WERI-Rb-1 (cell line): ENCODE measurements at places on chromosomes 1 and 21.

- no peak for DNase-seq
These were observed 3.2 kb upstream of the DENND1B start for GRCh38 chr1:197778366-197778945.

GRCh38 chr21:36087362-36088138 lies 17.7 kb downstream of the CBR1 start:
- DNase-seq = peak; percentile 31

DNA sequence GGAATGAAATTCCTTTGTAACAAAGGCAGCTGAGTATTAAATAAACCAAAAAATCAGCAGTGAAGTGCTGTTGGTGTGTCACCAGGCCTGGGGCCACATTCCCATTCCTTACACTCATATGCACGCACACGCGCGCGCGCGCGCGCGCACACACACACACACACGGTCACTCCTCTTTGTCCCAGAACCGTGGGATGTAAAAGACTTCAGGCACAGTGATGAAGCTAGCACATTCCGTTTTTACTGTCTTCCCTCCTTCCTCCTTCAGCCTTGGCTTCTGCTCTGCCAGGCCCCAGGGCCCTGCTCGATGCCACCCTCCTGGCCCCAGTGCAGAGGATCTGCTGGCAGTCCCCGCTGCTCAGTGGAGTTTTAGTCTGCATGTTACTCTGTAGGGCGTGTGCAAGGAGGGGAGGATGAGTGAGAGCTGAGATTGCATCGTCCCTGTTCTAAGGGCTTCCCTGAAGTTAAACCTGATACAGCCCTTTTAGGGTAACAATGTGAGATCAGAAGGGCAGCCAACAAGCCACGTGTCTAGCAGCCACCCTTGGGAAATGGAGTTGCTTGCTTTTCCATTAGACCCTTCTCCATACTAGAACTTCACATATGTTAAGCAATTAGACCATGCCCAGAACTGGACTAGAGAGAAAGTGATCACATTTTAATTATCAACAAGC lies 71.7 kb upstream of the WDR26 start:
- no peak for DNase-seq

DNA sequence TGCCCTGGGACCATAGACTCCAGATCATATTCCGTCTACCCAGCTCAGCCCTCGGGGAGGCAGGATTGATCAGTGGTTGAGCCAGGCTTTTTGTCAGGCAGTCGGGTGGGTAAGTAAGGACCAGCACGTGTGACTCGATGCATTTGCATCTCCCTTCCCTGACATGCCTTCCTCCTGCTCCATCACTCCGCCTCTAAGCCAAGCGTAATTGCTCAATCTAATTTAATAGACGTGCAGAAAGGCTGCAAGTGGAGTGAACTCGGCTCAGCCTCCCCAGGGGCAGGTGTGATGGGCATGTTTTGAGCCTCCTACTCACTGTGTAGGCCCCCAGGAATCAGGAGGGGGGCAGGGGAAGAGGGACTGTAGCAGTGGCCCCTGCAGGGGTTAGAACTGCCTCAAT lies 34.6 kb upstream of the GRIK3 start:
- peak; percentile 66 for DNase-seq

GRCh38 chr1:188023206-188023605 lies 1194.5 kb downstream of the PLA2G4A start:
- DNase-seq = no peak

GRCh38 chr1:220307607-220308006 lies 35.4 kb upstream of the RAB3GAP2 start:
- no peak for DNase-seq

DNA sequence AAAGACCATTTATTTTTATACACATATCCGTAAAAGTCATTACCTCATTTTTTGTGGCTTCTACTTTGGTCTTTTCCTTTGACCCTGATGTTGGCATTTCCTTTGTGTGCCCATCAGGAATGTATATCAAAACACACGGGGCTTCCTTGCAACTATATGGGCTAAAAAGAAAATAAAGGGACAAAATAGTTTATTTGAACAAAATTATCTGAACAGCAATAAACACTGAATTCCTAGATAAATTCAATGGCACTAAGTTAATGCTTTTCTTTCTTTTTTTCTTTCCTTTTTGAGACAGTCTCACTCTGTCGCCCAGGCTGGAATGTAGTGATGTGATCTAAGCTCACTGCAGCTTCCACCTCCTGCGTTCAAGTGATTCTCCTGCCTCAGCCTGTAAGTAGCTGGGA lies 45.2 kb downstream of the EPRS1 start:
- no peak for DNase-seq

GRCh38 chr1:232425421-232425820 lies 204.5 kb downstream of the SIPA1L2 start:
- no peak for DNase-seq

GRCh38 chr1:150410582-150411101 lies 46.7 kb downstream of the RPRD2 start:
- DNase-seq = no peak

- DNase-seq = no peak
These were observed 124.8 kb downstream of the TMEM53 start for GRCh38 chr1:44549510-44549909.

- no peak for DNase-seq
These were observed 37.4 kb upstream of the FAM131C start for GRCh38 chr1:16110884-16111283.

GRCh38 chr1:101065575-101065974 lies 40.0 kb upstream of the DPH5 start:
- DNase-seq = no peak

- DNase-seq = no peak
These were observed 45.1 kb upstream of the EPS15 start for GRCh38 chr1:51564124-51564523.

GRCh38 chr1:212597487-212597886 lies 11.1 kb upstream of the ATF3 start:
- no peak for DNase-seq

GRCh38 chr1:152565535-152566215 lies 905 bp downstream of the LCE3E start:
- no peak for DNase-seq

GRCh38 chr1:19484798-19485361 lies 459 bp downstream of the CAPZB start:
- no peak for DNase-seq

GRCh38 chr1:199551967-199552565 lies 475.4 kb upstream of the NR5A2 start:
- peak; percentile 81 for DNase-seq

GRCh38 chr1:12477936-12478611 lies 139.9 kb downstream of the DHRS3 start:
- DNase-seq = no peak

DNA sequence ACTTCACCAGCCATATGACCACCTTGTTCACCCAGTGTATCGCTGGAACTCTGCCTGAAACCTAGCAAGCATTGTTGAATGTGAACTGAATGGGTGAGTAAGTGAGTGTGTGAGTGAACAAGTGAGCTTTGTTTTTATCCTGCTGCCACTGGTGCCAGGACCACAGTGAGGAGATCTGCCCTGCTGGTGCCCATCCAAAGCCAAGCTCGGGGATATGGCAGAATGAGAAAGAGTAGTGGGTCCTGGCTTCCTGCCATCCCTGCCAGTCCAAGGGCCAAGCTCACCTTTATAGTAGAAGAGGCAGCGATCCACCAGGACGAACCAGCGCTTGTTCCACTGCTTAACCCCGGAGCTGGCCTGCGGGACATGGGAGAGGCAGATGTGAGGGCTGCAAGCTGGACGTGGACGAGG lies 53.4 kb upstream of the GOLT1A start:
- DNase-seq = no peak

DNA sequence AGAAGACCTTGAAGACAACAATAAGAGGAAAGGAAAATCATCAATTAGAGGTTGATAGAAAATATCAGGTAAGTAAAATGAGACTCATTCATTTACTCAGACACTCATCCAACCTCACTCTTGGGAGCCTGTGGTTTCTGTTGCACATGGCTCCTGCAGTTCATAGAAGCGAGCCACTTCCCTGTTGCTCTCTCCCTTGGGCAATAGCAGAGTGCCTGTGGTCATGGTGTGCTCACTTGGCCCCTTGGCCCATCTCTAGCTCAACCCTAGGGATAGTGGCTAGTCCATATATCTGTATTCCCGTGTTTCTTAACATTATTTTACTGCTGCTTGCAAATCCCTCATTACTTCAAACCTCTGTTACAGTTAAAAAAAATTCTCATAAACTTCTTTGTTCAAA lies 368.6 kb downstream of the PTPRC start:
- no peak for DNase-seq

DNA sequence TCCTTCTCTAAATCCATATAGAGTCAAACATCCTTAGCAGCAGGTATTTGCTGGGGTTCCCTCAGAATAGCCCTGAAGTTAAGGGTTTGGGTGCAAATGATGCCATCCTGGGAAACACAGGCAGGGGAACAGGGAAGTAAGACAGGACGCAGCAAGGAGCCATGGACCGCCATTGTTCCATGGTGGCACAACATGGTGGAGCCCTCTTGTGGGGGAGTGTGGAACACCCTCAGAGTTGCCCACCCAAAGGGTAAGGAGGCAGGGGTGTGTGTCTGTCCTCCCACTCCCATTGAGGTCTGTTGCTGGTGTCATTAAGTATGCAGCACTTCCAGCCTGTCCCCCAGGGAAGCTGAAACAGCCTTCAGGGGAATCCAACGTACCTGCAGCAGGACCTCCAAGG lies 20.4 kb upstream of the RCAN1 start:
- DNase-seq = peak; percentile 49

DNA sequence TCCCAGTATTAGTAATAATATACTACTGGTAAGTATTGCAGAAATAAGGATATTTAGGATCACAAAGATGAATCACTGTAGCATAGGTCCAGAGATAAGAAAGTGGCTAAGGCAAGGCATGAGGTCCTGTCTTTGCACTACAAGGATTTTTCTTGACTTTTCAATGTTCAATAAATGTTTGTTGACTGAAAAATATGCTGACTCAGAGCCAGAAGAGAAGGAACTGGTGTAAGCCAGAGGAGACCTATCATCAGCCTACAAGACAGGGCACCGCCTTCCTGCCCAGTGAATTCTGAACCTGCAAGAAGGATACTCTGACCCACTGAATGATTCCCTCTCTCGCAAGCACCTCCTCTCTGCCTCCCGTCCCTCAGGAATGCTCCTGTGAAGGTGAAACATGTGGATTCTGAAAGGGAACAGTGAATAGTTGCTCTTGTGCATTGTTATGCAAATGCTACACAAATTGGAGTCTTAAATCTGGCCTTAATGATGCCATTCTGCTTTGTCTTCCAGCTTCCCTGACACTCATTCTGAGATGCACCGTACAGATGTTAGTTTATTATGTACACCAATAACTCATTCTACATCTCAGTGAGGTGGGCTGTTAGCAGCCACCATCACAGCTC lies 540.0 kb downstream of the OMA1 start:
- no peak for DNase-seq

DNA sequence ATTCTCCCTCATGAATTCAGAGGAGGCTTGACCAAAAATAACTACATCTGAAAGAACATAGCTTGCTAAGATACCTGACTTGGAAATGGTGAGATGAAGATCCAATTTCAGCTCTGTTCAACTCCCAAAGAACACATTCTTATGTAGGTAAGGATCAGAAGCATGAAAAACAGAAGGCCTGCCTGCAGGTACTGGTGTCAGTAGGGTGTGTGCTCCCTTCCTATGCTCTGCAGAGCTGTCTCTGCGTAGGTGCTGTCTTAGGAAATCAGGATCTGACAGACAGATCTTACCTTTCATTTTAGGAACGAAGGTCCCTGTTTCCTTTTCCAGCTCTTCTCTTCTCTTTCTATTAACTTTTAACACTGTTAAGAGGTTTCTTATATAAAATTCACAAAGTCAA lies 5.6 kb upstream of the OR6K2 start:
- no peak for DNase-seq

DNA sequence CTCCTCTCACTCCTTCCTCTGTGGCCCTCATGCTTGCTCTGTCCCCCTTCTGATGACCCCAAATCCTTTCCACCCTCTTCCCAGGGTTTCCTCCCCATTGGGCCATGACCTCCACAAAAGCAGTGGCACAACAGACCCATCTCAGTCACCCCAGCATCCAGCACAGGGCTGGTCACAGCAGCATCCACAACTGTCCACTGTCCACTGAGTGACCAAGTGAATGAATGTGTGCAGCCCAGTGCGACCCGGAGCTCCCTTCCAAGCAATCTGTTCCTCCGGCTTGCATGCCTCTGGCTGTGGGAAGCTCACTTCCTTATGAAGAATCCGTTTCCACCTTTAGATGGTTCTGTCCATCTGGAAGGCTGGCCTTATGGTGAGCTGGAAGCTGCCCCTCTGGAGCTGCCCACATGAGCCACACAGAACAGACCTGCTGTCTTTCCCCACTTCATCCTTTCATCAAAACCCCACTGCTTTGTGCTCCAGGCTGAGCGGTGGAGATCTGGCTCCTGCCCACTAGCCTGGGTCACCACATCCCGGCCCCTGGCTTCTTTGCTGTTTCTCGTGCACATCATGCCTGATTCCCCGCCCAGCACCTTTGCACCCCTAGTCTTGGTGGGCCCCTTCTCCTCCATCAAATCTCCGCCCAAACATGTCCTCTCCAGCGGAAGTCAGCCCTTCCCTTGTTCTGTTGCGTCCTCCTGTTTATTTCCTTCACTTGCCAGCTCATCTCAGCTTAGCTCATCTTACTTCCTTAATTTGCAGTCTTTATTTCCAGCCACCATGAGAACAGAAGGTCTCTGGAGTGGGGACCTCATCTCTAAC lies 56.4 kb downstream of the EDN2 start:
- no peak for DNase-seq

- DNase-seq = no peak
These were observed 184.1 kb downstream of the RASAL2 start for GRCh38 chr1:178277793-178278530.

- DNase-seq = no peak
These were observed 11.9 kb downstream of the KCNJ10 start for GRCh38 chr1:160058087-160058486.

DNA sequence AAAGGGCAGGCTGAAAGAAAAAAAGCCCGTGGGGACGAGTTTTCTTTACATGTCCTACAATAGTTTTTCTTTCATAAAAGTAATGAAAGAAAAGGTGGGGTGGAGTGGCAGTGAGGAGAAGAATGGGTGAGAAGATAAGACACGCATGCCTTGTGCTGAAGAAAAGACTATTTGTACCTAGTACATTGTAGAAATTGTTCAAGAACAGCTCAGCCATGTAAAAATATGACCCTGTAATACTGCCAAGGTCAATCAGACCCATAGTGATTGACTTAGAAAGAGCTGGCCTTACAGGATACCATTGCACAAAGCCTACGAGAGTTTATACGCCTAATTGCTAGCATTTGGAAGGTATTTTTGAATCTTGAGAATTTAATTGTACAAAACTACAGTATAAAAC lies 126.0 kb upstream of the NRIP1 start:
- DNase-seq = no peak
